Stimulated activated CD8-positive, alpha-beta memory T cell treated with anti-CD3 and anti-CD28 coated beads, Interleukin-4, amount 100 ng/mL, for 4 hours (primary cell): ENCODE measurements at places on chromosomes 13 and 19.

GRCh38 chr19:11699931-11700794 is 38.6 kb downstream of the ZNF823 start:
- no peak for DNase-seq

GRCh38 chr19:43597876-43598275 is 1.5 kb downstream of the ZNF576 start:
- DNase-seq = no peak

- no peak for DNase-seq
Observed at GRCh38 chr13:35732565-35732964, 256.1 kb upstream of the MAB21L1 start.

GRCh38 chr13:35643625-35644024 is 167.1 kb upstream of the MAB21L1 start:
- no peak for DNase-seq

DNA sequence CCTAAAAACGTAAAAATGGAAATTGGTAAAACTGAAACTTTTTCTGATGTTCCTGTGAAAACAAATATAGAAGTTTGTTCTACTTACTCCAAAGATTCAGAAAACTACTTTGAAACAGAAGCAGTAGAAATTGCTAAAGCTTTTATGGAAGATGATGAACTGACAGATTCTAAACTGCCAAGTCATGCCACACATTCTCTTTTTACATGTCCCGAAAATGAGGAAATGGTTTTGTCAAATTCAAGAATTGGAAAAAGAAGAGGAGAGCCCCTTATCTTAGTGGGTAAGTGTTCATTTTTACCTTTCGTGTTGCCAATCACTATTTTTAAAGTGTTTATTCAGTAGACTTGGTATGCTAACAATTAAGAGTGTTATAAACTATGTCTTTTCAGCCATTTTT is 25.6 kb downstream of the BRCA2 start:
- no peak for DNase-seq

GRCh38 chr13:45119469-45119990 is 780 bp upstream of the GTF2F2 start:
- peak; percentile 25 for DNase-seq

DNA sequence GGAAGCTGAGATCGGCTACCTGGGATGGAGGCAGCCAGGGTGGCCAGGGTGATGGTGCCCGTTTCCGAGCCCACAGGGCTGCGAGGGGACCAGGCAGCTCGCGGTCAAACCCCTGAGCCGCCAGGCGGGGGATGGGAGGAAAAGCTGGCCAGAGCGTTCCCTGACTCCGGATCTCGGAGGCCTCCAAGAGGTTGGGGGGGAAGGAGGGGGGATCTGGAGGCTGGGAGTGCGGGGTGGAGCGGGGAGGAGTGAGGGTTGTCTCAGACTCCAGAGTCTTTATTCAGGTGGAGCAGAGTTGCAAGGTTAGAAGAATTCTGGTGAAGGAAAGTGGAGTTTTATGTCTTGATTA is 1.1 kb downstream of the CACNG7 start:
- DNase-seq = no peak

DNA sequence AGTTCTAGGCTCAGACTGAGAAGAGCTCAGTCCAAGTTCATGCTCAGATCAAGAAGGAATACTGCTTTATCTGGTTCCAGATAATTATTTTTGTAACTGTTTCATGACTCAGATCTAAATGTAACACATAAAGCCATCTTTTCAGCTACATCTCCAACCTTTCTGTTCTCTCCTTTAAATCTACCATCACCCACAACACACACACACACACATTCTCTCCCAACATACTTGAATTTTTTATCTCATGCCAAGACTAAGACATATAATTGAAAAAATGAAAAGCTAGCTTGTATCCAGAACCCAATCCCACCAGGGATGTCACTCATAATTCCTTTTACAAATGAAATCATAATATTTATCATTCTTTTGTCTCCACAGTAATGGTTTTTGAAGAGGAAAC is 7.6 kb downstream of the KATNAL1 start:
- no peak for DNase-seq

GRCh38 chr13:43166644-43167457 is 143.5 kb downstream of the DNAJC15 start:
- DNase-seq = no peak

GRCh38 chr13:59414006-59414405 is 749.7 kb downstream of the DIAPH3 start:
- DNase-seq = no peak

GRCh38 chr19:5588441-5588840 is 20.7 kb upstream of the TINCR start:
- DNase-seq = no peak

DNA sequence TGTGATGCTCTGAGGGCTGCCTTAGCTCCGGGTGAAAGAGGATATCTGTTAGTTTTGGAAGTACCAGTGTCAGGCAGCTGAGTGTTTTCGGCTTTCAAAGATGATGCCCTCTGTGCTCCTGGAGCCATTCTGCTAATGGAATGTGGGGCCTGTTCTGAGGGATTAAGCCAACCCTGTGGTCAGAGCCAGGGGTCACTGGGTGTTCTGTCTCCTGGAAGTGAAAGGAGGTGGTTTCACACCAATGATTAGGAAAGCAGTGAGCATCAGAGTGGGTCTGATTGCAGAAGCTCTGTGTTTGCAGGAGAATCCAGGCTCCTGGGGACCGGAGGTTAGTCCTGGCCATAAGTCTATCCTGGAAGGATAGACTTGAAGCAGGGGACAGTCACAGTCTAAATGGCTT is 94.6 kb downstream of the UQCRFS1 start:
- DNase-seq = no peak

GRCh38 chr13:43095771-43096719 is 72.7 kb downstream of the DNAJC15 start:
- DNase-seq = no peak

DNA sequence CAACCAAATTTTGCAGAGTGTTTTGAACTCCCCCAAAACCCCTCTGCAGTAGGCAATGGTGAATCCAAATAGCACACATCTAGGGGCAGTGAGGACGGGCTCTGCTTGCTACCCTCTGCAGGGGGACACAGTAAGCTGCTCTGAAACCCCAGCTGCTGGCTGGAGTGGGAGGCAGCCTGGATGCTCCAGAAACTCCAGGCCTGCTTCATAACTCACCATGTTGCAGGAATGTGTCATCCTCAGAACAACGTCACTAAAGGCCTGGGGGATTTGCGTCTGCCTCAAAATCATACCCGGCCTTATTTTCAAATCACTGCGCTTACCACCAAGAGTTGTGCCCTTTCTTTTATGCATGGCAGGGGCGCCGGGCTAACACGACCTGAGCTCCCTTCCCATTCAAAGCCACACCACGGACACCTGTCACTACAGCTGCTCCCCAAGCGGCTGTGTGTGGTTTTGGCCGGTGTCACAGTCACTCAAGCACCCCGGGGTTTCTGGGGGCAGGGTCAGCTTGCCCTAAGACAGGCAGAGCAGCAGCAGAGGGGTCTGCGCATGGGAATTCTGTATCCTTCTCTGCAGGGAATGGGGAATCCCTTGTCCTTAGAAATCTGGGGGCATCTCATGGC is 93.9 kb downstream of the TSHZ3 start:
- no peak for DNase-seq

DNA sequence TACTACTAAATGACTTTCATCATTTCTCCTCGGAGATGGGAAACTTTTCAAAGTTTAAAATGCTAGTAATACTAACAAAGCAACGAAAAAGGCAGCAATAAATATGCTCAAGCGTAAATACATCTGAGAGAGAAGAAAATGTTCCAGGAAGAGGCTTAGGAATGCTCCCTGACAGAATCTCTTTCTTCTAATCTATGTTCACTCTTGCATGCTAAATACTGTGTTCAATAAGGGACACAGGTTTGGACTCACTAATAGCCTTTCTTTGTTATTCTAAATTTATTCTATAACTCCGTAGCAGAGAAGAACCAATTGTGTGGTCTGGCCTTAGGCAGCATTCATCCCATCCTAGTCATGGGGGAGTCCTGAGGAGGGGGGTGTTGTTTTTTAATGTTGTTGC is 823.0 kb downstream of the PCDH9 start:
- DNase-seq = no peak

DNA sequence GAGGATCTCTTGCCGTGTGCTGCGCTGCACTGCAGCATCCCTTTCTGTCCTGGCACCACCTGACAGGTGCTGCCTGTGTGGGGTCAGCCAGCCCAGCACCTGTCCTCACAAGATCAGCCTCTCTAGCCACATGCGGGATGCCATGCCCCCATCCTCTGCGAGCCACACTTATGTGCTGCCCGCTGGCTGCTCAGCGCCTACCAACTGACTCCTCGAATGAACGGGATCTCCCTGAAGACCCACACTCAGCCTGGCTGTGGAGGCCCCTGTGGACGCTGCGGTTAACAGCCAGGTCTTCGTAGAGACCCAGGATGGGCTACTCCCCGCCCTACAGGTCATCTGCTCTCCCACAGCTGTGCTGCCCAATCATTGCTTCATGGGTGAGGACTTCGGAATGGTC is 106.1 kb downstream of the DOCK9 start:
- DNase-seq = no peak

- no peak for DNase-seq
Observed at GRCh38 chr19:15303105-15303780, 29.1 kb downstream of the BRD4 start.

DNA sequence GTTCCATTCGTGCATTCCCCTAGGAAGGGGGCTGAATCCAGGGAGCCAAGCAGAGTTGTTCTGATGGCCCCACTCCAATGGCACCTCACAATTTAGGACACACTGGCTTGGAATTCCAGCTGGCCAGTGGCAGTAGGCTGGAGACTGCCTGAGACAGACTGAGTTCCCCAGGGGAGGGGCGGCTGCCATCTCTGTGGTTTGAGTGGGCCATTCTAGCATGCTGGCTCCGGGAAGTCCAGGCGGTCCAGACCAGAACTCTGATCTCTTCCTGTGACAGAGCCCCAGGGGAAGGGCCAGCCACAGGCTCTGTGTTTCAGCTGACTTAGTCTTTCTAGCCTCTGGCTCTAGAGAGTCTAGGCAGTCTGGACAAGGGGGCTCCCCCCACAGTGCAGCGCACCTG is 29.5 kb upstream of the SLC7A1 start:
- DNase-seq = no peak

GRCh38 chr13:67226696-67227095 is 3.4 kb downstream of the PCDH9 start:
- DNase-seq = no peak

DNA sequence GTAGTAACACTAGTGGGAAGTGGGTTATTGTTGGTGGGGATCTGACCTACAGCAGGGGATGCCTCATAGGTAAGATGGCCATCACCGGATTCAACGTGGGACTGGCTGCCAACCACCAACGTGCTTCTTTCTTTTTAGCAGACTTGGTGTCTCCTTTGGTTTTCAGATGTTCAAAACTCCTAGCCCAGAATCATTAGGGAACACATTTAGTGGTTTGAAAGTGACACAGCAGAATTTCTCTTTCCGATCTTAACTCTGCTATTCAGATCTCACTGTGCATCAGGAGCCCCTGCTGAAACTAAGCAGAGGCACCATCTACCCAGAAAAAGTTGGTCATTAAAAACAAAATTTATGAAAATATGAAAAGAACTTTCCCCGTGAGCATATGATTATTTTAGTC is 36.7 kb upstream of the PCDH8 start:
- no peak for DNase-seq

DNA sequence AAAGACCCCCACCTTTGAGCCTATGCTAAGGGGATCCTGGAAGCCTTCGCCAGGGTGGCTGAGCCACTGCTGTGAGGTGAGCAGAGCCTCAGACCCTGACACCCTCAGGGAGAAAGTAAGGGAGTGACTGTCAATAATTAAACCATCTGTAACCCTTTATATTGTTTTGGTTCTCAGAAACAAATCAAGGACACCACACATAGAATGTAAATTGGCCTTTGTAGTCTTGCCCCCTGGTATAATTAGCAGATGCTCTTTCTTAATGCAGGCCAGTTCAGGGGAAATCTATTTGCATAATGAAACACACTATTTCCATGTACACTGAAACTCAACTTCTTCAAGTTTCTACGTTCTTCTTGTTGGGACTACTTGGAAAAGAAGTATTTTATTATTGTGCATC is 127.7 kb upstream of the EDNRB start:
- DNase-seq = no peak

- no peak for DNase-seq
Observed at GRCh38 chr19:12646551-12646950, 20.0 kb downstream of the MAN2B1 start.

DNA sequence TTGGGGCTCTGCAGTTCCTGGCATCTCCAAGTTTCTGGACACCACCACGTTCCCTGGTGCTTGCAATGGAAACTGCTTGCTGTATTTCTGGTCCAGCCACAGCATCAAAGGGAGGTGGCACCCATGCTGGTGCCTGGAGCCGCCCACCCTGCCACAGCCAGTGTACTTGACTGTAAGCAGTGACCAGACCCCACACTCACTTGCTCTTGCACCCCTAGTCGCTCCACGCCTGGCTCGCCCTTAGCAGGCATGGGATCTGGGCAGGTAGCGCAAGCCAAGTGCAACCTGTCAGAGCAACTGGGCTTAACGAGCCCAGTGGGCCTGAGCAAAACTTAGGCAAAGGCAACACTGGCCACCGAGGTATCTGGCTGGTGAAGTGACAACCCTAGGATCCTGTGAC is 648.2 kb upstream of the PCDH9 start:
- no peak for DNase-seq

DNA sequence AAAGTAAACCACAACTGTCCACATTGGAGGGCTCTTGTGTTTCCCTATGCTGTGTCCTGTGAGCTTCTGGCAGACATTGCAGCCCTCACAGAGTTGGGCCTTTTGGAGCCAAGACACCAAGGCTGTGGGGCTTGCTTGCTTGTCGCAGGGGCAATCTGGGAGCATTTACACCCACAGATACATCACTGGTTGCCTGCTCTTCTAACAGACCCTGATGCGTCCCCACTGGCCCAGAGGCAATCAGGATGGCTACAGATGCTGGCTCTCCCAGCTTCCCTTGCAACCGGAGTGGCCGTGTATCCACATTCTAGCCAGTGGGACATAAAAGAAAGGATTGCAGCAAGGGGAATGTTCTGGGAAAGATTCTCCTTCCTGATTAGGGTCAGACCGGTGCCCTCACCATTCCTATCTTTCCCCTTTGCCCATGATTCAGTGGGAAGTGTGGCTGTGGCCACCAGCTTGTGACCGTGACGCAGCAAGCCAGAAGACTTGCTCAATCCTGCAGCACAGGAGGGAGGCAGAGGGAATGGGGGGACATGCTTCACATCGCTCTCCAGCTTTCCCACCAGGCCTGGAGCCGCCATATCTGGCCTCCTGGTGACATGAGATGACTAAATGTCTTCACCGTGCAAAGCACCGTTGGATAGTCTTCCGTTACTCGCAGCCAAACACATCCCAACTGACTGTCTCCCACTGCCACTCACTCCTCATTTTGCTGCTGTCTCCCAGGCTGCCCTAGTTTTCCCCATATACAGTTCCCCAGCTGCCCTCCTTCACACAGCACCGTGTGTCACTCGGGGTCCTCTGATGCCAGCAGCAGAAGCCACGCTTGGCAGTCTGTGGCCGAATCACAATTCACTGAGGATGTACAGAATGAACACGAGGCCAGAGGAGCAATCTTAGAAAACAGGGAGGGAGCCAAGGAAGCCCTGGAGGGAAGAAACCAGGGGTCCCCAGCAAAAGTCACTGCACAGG is 151.0 kb downstream of the DPF1 start:
- no peak for DNase-seq

GRCh38 chr19:2567580-2567979 is 91.7 kb downstream of the GADD45B start:
- DNase-seq = no peak

GRCh38 chr19:14056741-14057356 is 5.0 kb downstream of the PALM3 start:
- DNase-seq = no peak

GRCh38 chr13:77898097-77898496 is 20.5 kb downstream of the EDNRB start:
- DNase-seq = no peak
